ENCODE measurements at places on chromosomes 16 and 17.

DNA sequence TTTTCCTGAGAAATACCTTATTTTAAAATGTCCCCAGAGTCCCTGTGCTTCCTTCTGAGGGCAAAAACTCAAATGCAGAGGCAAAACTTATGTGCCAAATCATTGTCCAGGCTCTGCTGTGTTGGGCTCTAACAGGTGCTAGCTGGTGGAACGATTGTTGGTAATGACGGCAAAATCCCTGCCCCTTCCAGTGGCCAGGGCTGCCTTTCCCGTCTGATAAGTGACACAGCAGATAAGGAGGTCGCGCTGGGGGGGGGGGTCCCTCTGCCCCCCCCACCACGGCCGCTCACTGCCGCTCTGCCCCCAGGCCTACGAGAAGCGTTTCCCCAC is 29.1 kb downstream of the SEC14L5 start:
- no peak for DNase-seq

DNA sequence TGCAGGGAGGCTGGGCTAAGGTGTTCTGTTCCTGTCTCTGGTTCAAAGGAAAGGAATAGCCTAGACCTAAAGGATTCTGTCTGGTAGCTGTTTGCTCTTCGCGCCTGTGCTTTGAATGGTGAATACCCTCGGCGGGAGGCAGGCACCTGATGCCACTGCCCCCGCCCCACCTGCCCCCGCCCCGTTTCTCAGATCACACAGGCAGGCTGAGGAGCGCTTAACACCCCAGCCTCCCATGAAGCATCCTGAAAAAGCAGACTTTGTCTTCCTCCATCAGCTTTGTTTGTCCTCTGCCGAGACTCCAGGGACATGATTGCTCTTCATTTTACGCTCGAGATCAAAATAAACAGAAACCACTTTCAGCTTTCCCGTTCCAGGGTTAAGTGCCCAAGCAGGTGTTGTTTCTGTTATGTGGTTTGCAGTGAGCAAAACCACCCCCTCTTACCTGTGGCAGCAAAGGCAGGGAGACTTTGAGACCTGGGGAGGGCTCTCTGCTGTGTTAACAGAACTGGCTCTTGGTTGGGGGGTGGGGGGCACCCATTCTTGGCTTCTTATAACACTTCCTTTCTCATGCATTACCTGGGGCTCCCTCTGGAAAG is 452.1 kb downstream of the WWOX start:
- no peak for DNase-seq

DNA sequence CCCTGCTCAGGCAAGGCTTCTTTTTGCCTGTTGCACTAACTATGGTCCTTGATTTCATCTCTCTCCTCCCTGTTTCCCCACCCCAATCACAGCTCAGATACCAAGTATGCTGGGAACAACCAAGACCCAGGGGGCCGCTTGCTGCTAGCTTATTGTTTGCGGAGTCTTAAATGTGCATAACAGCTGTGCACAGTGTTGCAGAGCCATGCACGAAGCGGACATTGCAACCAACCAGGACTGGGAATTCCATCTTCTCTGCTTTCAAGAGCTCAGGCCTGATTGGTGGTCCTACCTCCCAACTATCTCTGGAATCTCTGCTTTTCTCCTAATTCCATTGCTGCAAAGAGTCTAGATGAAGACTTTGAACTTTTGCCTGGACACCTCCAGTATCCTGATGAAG is 281.3 kb upstream of the TNRC6C start:
- DNase-seq, result no peak

DNA sequence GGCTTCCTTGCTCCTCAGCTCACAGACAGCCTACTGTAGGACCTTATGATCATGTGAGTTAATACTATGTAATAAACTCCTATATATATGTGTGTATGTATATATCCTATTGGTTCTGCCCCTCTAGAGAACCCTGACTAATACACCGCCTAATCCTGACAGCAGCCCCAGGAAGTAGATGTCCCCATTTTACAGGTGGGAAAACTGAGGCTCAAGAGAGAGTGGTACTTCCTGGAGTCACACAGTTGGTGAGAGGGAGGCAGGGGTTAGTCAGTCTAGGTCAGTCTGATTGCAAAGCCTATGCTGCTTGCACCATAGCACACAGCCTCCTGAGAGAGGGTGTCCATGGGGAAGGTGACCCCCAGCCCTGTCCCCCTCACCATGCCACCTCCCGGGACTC is 42.7 kb upstream of the C16orf82 start:
- no peak for DNase-seq

GRCh38 chr16:85309656-85310587 is 197.7 kb upstream of the CIBAR2 start:
- peak; percentile 48 for DNase-seq

DNA sequence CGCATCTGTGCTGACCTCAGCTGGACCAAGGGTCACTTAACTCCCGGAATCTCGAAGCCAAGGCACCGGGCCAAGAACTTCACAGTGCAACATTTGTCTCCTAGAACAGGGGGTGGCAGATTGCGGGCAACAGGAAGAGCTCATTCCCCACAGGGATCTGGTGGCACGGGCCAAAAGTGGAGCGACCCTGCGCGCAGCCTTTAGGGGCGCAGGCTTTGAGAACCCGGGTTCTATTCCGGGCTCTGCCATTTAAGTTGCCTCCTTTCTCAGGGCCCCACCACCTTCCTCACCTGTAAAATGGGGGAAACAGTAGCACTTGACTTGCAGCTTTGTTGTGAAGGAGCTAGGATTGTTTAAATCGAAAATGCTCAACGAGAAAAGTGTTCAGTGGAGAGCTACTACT is 651 bp downstream of the SHMT1 start:
- peak; percentile 43 for DNase-seq

DNA sequence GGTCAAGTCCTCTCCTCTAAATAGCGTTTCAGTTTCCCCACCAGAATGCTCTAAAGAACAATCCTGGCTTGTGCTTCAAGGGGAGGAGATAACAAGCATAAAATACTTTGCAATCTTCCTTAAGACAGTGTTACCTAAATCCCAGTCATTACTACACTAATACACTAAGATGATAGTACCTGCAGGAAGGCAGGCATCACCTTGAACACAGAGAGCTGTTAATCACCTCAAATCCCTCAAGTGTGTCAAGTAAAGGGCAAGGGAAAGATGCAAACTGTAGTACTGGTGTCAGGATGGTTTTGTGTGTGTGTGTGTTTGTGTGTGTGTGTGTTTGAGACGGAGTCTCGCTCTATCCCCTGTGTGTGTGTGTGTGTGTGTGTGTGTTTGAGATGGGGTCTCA is 36.8 kb downstream of the NACA2 start:
- no peak for DNase-seq

DNA sequence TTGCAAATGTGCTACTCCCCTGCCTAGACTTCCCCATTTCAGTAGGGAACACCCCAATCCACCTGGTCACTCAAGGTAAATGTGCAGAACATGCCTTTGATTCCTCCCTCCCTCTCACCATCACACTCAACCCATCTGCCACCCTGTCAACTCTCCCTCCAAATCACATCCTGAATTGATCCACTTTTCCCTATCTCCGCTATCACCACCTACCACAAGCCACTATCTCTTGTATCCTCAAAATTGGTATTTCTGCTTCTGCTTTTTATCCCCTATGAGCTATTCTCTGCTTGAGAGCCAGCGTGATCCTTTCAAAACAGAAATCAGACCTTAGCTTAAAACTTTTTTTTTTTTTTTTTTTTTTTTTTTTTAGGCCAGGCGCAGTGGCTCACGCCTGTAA is 5.4 kb upstream of the NOL11 start:
- DNase-seq, result no peak

DNA sequence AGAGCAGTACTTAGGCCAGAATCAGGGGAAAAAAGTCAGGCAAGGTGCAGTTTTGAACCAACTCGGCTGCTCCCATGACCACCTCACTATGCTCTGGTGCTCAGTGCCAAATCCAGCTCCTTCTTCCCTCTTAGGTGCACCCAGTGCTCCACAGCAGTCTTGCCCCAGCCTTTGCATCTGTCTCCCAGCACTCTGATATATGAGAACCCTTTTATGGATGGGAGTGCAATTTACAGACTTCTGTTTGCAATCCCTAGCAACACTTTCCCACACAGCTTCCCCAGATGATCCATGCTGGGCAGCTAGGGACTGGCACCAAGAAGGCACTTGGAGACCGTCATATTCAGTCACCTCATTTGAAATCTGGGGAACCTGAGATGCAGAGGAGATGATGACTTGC is 267.9 kb upstream of the CCL2 start:
- DNase-seq, result no peak

DNA sequence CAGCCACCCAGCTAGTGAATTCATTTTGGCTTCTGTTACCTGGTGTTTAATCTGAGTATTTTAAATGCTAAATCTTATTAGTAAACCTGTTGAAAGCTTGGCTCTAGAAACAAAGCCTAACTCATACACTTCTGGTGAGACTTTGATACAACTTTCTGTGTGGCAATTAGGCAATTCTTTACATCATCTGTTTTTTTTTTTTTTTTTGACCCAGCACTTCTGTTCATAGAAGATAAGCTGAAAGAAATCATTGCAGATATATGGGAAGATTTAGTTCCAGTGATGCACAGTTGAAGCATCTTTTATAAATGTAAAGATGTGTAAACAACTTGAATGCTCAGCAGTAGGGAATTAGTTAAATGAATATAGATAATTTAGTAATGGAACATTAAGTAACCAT is 21.7 kb upstream of the ABCC11 start:
- DNase-seq, result no peak

DNA sequence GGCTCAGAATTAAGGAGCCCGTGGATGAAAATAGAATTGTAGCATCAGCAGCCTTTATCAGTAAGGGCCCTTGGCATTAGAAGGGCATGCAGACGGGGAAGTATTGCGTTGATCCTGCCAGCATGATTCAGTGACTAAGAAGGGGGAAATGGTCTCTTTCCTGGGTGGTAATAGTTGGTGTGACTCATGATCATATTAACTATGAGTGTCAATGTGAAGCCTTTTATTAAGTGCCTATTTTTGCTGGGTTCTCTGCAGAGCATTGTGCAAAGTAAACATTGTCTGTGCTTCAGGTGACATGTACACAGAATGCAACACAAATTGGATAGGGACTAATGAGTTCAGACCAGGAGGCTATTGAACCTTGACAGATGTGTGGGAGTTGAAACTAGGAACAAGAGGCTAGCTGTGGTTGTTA is 24.5 kb downstream of the RCVRN start:
- DNase-seq, result no peak

GRCh38 chr17:15398736-15399331 is 57.4 kb upstream of the TEKT3 start:
- no peak for DNase-seq

- DNase-seq, result no peak
These were observed 1.6 kb downstream of the BAHCC1 start for GRCh38 chr17:81396722-81397313.

DNA sequence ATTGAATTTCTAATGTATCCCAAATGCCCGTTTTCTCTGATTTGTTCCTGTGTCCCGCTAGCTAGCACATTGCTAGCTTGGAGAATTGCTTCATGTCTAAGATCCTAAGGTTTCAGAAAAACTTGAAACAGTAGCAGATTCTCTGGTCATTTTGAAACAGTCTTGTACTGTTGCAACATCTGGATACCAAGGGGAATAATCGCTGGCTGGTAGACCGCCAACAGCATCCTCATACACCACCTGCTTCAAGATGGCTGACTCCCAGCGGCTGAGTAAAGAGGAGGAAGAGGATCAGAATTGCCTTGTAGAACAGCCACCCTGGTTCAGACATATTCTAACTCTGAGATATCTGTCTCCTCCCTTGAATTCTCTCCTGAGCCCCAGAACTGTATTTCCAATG is 226.7 kb upstream of the ELAC2 start:
- DNase-seq, result no peak

DNA sequence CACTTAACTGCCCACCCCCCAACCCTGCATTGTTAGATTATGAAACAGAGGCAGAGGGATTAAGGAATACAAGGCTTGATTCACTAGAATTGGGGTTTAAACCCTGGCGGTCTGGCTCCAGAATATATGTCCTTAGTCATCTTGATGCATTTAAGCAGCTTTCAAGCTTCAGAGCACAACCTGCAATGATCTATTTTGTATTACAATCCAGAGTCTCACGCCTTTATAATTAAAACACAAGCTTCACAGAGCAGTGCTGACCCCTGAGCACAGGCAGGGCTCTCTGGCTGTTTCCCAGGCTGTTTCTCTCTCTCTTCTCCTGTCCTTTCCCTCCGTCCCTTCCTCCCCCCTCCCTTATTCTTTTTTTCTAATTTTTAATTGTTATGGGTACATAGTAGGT is 209.1 kb downstream of the SPECC1 start:
- DNase-seq, result no peak

DNA sequence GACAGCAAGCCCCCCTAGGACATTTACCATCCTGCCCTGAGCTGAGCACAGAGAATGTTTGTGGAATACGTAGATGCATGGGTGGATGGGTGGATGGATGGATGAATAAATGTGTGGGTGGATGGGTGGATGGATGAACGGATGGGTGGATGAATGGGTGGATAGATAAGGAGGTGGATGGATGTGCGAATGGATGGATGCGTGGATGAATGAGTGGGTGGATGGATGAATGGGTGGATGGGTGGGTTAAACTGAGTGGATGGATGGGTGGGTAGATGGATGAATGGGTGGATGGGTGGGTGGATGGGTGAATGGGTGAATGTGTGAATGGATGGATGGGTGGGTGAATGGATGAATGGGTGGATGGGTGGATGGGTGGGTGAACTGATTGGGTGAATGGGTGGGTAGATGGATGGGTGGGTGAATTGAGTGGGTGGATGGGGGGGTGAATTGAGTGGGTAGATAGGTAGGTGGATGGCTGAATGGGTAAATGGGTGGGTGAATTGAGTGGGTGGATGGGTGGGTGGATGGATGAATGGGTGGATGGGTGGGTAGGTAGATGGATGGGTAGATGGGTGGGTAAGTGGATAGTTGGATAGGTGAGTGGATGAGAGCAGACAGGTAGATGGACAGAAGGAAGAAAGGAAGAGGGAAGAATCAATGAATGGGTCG is 5.2 kb downstream of the TMC6 start:
- no peak for DNase-seq

DNA sequence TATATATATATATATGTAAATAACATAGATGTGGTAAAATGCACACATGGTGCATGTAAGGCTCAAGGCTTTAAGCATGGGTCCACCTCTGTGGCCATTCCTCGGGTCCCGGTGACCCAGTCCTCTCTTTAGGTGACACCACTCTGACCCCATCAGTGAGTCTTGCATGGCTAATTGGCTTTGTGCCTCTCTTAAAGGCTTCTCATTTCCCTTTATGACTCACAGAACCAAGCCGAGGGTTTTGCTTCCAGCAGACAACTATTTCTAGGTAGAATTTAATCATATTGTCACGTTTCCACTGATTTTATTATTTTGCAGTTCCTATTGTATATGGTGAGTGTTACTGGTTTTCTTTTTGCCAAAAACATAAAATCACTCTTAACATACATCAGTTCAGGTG is 59.7 kb downstream of the PLCG2 start:
- DNase-seq, result no peak

GRCh38 chr16:54347961-54348360 is 61.4 kb upstream of the IRX3 start:
- DNase-seq, result no peak

DNA sequence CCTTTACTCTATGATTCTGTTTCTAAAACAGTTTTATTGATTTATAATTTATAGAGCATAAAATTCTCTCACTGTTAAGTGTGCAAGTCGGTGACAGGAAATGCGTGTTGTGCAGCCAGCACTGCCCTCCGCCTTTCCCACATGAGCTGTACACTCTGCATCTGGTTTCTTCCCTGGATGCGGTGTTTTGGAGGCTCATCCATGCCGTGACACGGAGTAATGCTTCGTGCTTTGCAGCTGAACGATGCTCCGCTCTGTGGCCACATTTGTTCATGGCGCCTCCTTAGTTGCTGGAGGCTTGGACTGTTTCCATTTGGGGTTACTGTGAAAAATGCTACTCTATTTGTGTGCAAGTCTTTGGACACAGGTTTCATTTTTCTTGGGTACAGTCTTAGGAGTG is 7.2 kb upstream of the IGFALS start:
- DNase-seq, result no peak

Data from nephron progenitor cell (in vitro differentiated cells).